KBM-7 (cell line): ENCODE measurements at places on chromosomes 12 and 14.

DNA sequence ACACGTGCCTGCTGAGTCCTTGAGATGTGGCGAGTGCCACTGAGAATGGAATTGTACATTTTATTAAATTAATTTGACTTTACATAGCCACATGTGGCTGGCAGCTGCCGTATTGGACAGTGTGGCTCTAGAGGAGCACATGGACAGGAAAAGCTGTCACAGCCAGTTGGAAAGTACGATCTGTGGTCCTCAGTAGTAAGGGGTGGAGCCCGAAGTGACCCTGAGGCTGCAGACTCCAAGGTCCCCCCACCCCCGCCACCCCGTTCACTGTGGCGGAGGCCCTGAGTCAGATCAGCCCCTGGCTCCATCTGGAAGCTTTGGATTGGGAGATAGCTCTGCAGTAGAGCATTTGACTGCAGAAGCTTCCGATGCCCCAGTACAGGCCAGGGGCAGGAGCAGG lies 25.8 kb upstream of the BEGAIN start:
- no peak for DNase-seq

DNA sequence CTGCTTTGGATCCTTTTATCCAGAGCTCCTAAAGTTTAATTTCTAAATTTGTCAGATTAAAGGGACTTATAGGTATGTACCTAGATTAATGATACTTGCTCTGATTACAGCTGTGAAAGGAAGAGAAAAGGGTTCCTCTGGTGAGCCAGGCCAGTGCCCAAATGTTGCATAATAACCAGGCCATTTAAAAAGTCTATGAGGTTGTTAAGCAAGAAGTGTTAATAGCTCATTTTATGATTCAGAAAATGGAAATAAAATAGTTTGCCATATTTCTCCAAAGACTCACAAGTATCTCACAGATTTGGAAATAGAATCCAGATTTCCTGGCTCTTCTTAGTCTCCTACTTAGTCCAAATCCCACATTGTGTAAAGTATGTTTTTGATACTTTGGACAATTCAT lies 67.6 kb downstream of the SLC38A6 start:
- DNase-seq = no peak

- no peak for DNase-seq
Measured at GRCh38 chr12:81284137-81284536, 206.3 kb downstream of the ACSS3 start.

- DNase-seq = no peak
Measured at GRCh38 chr12:50282721-50283228, 545 bp downstream of the LIMA1 start.

GRCh38 chr12:69671597-69671996 lies 27.5 kb downstream of the BEST3 start:
- DNase-seq = no peak

- DNase-seq = peak; percentile 46
Measured at GRCh38 chr12:480831-481816, 21.4 kb downstream of the B4GALNT3 start.

GRCh38 chr12:74426091-74426490 lies 111.5 kb upstream of the ATXN7L3B start:
- DNase-seq = no peak
